ENCODE measurements at places on chromosomes 3 and 15.
A peak's percentile ranks its signal among the peaks of the same experiment; 100 is the strongest.

- DNase-seq, result no peak
Observed at GRCh38 chr15:77039848-77040247, 31.1 kb downstream of the TSPAN3 start.

GRCh38 chr3:32886296-32886695 lies 65.1 kb upstream of the CCR4 start:
- no peak for DNase-seq

- peak; percentile 11 for DNase-seq
Observed at GRCh38 chr3:129934234-129935123, 40.0 kb upstream of the TRH start.

DNA sequence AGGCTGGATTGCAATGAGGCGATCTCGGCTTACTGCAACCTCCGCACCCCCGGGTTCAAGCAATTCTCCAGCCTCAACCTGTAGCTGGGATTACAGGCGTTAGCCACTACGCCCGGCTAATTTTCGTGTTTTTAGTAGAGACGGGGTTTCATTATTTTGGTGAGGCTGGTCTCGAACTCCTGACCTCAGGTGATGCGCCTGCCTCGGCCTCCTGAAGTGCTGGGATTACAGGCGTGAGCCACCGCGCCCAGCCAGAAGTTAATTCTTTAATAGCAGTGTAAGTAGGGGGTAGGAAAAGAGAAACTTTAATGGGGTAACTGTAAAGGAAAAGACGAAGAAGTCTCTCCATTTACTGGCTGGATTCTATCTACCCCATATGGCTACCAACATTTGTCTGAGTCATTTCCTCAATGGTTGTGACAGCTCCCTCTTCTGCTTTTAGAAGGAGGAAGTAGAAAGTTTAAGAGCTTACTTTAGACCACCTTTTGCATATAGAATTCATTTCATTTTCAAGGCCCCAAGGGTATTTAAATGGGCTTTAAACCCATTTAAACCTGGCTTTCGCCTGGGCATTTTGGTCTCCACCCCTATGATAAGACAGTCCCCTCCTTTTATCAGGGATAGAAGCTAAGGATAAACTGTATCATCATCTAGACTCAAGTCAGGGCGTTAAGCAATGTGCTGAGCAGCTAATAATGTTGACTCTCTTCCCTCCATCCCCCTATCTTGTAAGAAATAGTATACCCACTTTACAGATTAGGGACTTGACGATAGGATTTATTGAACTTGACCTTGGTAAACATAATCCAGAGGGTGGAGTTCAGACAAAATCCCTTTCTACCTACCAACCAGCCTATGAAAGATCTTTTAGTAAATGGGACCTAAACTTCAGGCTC lies 1.1 kb upstream of the CDV3 start:
- peak; percentile 50 for DNase-seq

- DNase-seq, result no peak
Observed at GRCh38 chr3:134423153-134423552, 48.9 kb upstream of the AMOTL2 start.

GRCh38 chr3:170608475-170608874 lies 22.6 kb upstream of the SLC7A14 start:
- DNase-seq, result no peak

- no peak for DNase-seq
Observed at GRCh38 chr15:28079313-28079969, 19.7 kb downstream of the OCA2 start.

DNA sequence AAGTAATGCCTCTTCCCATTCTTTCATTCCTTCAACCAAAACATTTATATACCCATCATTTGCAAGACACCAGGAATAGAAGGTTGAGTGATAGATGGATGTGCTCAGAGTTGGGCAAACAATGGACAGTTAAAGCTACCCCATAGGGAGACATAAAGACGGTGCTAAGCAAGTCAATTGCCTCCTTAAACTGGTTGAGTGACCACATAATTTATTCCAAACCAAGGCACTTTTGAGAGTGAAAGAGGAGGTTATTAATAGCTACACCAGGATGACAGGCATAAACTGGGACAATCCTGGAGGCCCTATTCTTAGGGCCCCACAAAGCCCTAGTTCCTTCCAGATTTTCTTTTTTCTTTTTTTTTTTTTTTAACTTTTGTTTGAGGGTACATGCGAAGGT lies 21.4 kb upstream of the DYNC1LI1 start:
- DNase-seq, result no peak

DNA sequence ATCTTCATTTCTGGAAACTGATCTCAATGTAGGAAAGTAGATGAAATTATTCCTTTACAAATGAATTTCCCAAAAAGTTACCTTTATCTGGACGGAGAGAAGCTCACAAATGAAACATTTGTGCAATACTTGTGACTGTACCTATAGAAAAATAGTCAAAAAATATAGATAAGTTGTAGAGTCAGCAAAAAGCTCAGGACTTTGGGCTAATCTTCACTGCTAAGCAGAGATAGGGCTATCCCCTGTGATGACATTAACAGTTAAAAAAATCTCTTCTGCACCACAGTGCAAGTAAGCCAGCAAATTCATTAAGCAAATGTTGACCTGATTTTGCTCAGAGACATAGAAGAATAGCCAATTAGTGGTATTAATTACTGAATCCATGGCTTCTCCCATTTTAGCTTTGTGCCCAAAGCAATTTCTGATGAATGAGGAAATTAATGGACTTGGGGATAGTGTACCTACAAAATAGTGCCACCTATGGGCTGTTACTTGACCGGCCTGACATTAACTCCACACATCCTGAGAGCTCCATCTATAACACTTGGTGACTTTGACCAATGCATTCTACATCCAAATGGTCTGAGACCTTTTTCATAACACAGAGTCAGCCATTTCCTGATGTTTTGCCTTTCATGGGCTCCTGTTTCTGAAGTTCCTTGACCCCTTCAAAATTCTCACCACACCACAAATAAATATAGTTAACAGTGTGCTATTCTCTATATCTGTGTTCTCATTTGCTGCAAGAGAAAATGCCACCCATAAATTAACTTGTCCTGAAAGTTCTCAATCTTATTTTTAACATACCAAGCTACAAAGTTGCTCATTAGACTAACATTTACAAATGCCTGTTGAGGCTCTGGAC lies 105.0 kb downstream of the SSR3 start:
- DNase-seq, result no peak

DNA sequence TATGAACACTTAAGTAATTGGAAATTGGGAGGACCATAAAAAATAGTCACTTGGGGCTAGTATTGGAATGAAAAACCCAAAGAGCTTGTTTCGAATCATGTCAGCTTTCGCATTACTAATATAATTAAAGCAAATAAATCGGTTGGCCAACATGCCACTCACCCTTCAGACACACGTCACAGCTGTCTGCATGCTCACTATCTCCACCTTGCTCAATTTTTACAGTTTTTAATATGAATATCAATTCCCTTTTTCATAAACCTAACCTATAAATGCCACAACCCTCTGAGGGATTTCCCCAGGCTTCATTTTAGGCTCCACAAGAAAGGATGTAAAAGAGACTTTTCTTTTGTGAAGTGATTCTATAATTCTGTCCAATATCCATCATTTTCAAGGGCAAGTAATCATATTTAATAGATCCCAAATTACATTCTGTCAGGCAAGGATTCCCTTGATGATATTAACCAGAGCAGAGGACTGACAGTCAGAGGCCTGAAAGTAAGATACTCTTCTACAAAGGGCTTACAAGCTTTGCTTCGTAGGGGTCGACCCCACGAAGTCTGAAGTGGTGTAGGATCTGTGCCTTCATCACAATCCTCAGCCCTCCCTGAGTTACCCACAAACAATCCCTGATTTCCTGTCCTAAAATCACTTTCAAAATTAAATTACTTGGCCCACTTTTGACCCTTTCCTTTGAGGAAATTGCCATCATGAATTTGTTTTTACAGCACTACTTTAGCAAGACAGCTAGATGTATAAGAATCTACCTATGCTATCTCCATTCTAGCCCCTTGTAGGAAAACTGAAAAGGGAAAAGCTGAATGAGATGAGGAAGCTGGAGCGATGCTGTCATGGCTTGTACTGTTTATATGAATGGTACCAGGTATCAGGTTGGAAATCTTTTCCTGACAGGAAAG lies 44.5 kb downstream of the NANOGP8 start:
- DNase-seq, result no peak

DNA sequence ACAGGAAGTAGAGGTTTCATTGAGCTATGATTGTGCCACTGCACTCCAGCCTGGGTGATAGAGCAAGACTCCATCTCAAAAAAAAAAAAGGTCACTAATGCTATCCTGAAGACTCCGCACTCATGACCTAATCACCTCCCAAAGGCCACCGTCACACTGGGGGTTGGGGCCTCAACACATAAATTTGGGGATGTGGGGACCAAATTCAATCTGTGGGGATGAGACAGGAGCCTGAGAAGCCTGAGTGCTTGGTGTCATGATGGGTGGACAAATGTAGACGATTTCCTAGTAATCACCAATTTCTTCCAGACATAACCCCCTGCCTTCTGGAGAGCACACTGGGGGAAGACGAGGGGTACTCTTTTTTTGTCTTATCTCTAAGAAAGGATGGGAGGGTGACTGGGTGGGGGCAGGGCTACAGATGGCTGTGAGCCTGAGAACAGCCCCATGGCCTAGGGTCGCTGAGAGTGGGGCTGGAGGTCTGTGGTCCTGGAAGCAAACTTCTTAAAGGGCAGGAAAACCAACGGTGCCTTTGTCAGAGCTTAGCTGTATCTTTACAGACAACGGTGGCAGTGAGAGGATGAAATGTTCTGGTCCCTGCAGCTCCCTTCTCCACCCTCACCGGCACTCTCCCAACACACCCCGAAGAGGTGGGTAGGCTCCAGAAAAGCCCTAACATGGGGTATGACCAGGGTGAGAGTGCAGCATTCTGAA lies 16.6 kb upstream of the KLF13 start:
- DNase-seq, result no peak

DNA sequence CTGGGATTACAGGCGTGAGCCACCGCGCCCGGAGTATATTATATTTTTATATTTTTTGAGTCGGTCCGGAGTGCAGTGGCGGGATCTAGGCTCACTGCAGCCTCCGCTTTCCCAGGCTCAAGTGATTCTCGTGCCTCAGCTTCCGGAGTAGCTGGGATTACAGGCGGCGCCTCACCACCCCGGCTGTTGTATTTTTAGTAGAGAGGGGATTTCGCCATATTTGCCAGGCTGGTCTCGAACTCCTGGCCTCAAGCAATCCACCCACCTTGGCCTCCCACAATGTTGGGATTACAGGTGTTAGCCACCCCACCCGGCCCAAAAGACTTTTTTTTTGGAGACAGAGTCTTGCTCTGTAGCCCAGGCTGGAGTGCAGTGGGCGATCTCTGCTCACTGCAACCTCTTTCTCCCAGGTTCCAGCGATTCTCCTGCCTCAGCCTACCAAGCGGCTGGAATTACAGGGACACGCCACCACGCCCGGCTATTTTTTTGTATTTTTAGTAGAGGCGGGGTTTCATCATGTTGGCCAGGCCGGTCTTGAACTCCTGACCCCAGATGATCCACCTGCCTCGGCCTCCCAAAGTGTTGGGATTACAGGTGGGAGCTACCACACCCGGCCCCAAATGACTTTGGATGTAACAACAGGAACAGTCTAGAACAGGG lies 1.0 kb downstream of the ZNF589 start:
- peak; percentile 6 for DNase-seq

- no peak for DNase-seq
Observed at GRCh38 chr3:177498037-177498857, 301.0 kb upstream of the TBL1XR1 start.

DNA sequence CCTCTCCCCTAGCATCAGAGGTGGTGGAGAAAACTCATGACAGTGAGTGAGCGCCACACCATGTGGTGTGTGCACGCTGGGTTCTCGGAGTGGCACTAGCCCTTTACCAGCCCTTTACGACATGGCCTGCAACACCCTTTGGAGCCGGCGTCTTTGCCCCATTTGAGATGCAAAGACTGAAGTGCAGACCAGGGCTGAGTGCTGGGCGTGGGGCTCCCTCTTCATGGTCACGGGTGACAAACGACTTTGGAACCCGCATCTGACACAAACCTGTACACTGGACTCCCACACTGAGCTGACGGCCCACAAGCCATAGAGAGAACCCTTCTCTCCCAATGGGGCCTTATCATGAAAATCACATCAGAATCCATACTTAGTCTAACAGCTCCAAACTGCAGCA lies 76.8 kb upstream of the ALDH1L1 start:
- no peak for DNase-seq

DNA sequence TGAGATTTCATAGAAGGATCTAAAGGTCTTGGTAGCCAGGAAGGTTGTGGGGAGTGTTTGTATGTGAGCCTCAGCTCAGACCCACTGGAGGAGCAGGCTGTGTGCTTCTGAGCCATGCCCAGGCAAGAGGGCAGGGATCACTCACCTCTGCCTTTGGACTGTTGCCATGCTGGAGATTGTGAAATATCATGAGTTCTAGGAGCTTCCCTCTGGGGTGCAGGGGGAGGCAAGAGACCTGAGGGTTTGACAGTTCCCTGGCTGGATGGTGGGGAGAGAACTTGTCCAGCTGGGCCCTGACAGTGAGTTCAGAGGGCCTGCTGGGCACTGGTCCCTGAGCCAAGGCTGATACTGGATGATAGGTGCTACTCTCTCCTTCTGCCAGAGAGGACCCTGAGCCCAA lies 6.0 kb downstream of the SLC6A1 start:
- no peak for DNase-seq

DNA sequence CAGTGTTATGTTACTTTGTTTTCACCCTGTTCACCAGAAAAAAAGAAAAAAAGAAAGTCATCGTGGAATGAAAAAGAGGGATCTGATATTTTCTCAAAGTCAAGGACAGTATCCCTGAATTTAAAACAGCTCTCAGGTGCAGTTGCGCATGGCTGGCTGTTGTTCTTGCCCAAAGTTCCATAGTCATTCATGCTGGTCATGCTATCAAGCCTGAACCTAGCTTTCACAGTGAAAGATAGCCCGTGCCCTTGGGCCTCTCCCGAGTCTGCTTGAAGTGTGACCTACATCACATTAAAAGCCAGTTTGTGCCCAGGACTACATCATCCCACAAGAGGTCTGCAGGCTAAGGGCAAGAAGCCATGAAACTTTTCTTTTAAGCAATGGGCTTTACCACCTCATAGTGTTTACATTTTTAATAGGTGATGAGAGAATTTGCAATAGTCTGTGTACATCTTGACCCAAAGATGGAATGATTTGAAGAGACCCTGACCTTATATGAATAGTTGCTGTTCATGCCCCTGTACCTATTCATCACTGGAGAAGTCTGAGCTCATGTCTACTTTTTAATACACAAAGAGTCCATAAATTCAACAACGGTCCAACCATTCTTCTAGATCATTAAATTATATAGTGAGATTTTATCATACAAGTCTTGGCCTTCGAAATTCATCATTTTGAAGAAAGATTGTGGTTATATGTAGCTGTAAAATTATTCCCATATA lies 522.5 kb upstream of the MCTP2 start:
- no peak for DNase-seq

- DNase-seq, result no peak
Observed at GRCh38 chr3:185084402-185084801, 68.5 kb downstream of the C3orf70 start.

DNA sequence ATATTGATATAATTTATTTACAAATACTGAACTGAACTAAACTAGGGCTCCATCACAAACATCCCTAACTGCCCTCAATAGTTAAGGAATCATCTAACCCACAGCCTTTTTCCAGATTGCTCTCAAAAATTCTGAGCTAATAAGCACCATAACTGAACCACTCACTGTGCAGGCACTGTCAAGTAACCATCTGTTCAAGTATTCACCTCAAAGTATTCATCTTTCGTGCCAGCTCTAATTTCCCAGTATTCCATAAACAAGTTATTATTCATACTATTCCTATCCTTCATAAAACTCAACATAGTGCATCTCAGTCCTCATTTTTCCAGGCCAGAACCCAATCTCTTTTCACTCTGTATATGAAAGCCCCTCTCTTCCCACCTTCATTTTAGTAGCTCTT lies 41.1 kb downstream of the THBS1 start:
- DNase-seq, result no peak

Data from CD4-positive, alpha-beta T cell treated with Interleukin-1 beta for 1 hour (primary cell).